ENCODE measurements at places on chromosomes 5 and 9.
A peak's percentile ranks its signal among the peaks of the same experiment; 100 is the strongest.

DNA sequence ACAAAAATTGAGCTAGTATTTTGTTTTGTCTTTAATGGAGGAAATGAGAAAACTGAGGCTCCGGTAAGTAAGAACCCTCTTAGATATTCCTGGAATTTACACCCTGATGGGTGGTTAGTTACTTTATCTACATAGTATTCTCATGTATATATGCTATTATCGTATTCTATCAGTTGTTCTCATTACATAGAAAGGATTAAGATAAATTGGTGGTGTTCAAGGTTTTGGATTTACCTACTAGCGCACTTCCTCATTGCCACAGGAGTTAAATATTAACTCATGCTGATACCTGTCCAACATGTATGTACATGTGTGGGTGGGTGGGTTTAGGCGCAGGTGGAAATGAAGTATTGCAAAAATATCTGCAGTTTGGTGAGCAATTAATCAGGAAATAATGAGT, 61.1 kb upstream of the IFNE start:
- DNase-seq: no peak

GRCh38 chr5:133821889-133822288, 146.5 kb downstream of the C5orf15 start:
- DNase-seq: no peak

DNA sequence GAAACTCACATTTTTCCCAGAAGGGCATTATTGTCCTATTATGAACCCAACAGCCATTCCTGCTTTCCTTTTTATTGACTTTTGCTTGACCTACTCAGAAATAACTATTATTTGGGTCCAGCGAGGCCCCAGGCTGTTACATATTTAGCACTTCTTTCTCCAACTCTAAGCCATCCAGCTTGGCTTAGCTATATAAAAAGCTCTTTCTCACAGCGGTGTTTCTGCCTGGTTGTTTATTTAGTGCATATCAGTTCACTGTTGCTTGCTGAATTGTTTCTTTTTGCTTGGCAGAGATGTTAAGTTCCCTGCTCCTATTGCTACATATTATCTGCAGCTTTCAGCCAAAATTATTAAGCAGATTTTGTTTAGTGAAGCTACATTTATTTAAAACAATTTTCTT, 1156.8 kb upstream of the SEMA6A start:
- peak; percentile 56 for DNase-seq

DNA sequence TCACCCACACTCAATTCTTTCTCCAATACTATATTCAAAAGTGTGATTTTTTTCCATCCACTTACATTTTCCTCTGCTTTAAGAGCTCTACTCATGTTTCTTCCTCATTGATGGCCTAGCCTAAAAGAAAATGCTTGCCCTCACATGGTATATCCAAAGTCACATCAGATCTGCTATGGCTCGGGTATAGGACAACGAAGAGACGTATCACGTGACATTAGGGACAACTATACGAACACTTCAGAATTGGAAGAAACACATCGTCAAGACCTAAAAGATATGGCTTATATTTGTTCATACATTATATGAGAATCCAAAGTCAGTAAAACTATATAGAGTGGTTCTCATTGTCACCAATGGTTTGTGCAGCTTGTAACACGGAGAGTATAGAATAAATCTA, 8.2 kb upstream of the ISL1 start:
- DNase-seq: no peak

DNA sequence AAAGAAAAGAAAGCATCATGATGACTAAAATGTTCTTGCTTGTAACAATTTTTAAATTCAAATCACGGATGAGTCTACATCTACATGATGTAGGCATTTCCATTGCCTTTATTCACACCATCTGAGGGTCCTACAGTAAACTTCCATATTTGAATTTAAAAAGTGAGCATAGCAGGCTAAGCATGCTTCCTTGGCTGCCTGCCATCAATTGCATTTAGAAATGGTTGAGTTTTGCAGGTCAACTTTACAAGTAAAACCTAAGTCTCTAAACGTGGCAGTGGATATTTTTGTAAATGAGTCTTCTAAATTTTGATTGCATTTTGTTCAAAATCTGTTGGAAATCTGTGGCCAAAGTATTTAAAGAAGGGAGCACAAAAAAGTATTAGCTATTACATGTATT, 136.5 kb upstream of the PTCH1 start:
- no peak for DNase-seq

- no peak for DNase-seq
These were observed 1.6 kb upstream of the PCDHGA11 start for GRCh38 chr5:141419074-141419880.

DNA sequence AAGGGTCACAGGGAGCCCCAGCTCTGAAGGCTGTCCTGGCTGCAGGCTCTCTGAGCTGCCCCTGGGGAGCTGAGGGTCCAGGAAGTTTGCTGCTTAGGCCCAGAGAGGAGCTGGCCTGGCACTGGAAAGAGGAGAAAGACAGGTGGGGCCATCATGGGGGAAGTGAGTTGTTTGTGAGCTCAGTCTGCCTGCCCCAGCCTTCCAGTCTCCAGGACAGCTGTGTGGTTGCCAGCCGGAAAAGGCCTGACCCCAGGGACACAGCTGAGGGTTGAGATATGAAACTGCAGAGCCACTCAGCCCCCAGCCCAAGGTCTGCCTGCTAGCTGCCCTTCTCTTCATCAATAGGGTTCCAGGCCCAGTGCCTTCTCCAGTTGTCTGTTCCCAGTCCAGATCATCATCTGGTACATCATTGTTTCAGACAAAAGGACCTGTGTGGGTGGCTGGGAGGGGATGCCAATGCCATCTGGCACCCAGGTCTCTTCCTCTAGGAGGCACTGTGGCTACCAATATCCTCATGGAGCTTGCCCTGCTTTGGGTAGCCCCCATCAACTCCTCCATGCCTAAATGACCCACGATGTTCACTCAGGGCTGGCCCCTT, 4.3 kb upstream of the DDX41 start:
- no peak for DNase-seq

DNA sequence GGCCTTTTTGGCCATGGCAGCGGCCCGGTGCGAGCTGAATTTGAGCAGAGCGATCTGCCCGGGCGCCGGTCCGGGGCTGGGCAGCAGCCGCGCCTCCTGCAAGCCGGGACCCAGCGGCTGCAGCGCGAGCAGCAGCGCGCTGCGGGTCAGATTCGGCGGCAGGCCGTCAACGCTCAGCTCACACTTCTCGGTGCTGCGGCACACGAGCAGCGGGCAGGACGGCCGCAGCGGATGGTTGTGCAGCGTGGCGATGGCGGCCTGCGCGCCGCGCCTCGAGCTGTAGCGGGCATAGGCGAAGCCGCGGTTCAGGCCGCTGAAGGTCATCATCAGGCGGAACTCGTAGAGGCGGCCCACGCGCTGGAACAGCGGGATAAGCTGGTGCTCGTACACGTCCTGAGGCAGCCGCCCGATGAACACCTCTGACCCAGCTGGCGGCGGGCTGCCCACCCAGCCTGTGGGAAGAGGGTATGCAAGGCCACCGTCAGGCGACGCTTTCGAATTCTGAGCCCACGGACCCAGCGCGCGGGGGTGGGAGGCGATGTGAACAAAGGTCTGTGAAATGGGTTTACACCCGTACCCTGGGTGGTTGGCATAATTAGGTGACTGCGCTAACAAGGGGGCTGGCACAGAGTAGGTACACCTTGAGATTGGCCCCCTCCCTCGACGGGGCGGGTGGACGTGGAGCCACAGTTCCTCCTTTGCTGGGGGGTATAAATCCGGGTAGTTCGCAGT, 755 bp downstream of the DND1 start:
- DNase-seq: peak; percentile 11

DNA sequence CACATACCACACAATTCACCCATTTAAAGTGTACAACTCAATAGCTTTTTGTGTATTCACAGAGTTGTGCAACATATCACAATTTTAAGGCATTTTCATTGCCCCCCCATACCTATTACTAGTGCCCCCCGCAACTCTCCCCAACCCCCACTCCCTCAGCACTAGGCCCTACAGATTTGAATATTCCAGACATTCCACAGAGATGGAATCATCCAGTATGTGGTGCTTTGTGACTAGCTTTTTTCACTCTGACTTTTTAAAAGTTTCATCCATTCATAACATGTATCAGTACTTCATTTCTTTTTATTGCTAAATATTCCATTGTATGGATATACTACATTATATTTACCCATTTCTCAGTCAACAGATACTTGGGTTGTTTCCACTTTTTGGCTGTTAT, 102.9 kb upstream of the LRRTM2 start:
- no peak for DNase-seq

- no peak for DNase-seq
These were observed 69.7 kb upstream of the RANBP3L start for GRCh38 chr5:36371366-36371765.

DNA sequence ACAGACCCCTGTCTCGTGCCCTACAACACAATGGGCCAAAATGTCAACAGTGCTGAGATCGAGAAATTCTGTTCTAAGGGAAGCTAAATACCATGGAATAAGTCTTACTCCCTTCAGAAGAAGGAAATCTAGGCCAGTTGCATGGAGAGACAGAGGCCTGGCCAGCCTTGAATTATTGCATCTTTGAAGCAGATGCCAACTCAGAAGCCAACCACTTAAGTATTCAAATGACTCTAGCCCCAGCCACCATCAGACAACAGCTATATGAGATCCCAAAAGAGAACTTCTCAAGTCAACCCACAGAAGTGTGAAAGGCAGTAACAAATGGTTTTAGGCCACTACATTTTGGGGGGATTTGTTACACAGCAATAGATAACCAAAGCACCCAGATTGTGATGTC, 180.1 kb downstream of the ACTL7B start:
- no peak for DNase-seq

GRCh38 chr5:66960369-66961137, 236.0 kb downstream of the CD180 start:
- no peak for DNase-seq

GRCh38 chr5:112776301-112776856, 38.7 kb downstream of the APC start:
- no peak for DNase-seq

- DNase-seq: no peak
These were observed 320.1 kb downstream of the DEPDC1B start for GRCh38 chr5:60379907-60380306.

- no peak for DNase-seq
These were observed 32.7 kb upstream of the TXNDC8 start for GRCh38 chr9:110370315-110370714.

- DNase-seq: peak; percentile 62
These were observed 51.0 kb upstream of the DPYSL3 start for GRCh38 chr5:147560718-147561331.

- no peak for DNase-seq
These were observed 13.1 kb upstream of the STXBP1 start for GRCh38 chr9:127598839-127599549.

- no peak for DNase-seq
These were observed 107.1 kb downstream of the CTNND2 start for GRCh38 chr5:11797132-11797531.

- no peak for DNase-seq
These were observed 85.6 kb downstream of the PTTG1 start for GRCh38 chr5:160507221-160507721.

GRCh38 chr5:158054223-158055110, 195.5 kb upstream of the CLINT1 start:
- DNase-seq: no peak

DNA sequence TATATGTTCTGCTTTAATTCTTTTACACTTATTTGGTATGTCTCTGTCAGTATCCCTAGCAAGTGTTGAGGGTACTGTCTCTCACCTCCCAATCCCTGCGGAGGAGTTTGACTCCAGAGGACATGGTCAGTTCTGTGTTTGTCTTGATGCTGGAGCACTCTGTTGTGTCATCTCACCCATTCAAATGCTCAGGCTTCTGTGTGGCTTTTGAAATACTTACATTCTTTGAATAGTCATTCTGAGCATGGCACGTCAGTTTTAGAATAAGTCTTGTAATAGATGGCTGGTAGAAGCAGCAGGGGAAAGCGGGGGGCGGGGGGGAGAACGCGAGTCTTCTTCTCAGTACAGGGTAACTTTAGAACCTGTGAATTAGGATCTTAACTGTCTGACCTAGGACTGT, 12.3 kb downstream of the MAST4 start:
- DNase-seq: no peak

- peak; percentile 76 for DNase-seq
These were observed 187.7 kb downstream of the DENND1A start for GRCh38 chr9:123742009-123742767.

- no peak for DNase-seq
These were observed 539.9 kb upstream of the CDH9 start for GRCh38 chr5:27578279-27578678.

DNA sequence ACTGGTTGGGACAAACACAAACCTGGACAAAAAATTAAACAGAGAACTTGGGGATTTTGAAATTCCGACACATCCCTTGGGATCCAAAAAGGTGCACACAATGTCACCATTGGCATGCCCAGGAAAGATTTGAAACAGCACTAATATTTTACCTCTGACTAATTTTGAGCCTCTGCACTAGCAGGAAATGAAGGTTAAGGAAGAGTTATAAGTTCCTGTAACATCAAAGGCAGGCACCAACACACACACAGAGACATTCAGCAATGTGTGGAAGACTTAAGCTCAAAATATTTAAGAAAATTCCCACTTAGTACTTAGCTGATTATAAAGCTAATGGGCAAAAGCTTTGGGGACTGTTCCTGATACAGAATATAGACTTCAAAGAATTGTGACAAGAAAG, 247.0 kb downstream of the CDH9 start:
- DNase-seq: no peak

GRCh38 chr5:137492331-137492730, 6.8 kb downstream of the SPOCK1 start:
- no peak for DNase-seq

DNA sequence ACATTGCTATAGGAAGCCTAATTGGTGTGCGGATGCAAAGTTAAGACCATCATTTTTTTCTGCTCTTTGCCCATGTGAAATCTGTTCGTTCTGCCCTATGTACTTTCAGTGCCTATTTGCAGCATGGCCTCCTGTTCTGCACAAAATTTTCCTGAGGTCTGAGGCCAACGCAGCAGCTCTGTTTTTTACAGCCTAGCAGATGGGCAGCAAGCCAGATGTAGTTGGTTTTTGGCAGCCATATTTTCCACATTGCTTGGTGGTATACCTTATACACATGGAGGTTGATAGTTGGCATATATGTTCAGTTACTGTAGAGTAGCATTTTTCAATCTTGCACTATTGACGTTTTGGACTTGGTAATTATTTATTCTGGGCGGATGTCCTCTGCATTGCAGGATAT, 133.5 kb upstream of the MRPS30 start:
- DNase-seq: no peak

- no peak for DNase-seq
These were observed 88.8 kb upstream of the BRINP1 start for GRCh38 chr9:119458068-119458467.

GRCh38 chr9:136544964-136545691, 720 bp downstream of the NOTCH1 start:
- DNase-seq: no peak

DNA sequence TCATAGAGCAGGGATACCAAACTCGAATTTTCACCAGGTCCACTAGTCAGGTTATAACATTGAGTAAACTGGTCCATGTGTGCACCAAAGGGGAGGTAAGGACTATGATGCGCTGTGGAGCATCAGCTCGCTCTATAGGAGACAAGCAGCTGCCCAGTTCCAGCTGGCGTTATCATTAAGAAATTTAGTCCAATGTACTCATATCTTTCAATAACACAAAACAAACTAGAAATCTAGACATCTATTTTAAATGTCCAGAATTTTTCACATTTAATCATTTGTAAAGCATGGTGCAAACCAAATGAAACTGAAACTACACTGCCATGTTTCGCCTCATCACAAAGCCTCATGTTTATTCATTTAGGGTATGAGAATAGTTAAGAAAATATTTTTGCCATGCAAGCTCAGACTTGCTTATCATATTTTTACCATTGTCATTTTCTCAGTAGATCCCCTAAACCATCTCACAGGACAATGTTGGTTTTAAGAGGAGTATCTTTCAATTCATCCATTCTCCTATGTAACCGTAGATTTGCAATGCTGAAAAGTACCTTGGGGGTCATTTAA, 50.9 kb downstream of the ZNF474 start:
- DNase-seq: no peak

Data from spinal cord (tissue), 10 donors.